Subcutaneous adipose tissue (tissue), 4 donors: ENCODE measurements at places on chromosomes 1 and 21. TPM values are rescaled to one million over a fixed set of nuclear protein-coding genes. Genes with fewer than 3 reads are reported as not detected.

IFNAR2 gene
- total RNA-seq = 13.2 TPM

OPTC gene
- total RNA-seq = not detected

DSTYK gene
- total RNA-seq = 11.2 TPM

BLACAT1 gene
- total RNA-seq = not detected

SPRR2G gene
- not detected for total RNA-seq

YTHDF2 gene
- 49.8 TPM for total RNA-seq

CADM3 gene
- 19.7 TPM for total RNA-seq

KRTAP10-4 gene
- total RNA-seq = not detected

PGM1 gene
- total RNA-seq = 148 TPM

DNASE2B gene
- 1.3 TPM for total RNA-seq

ACTN2 gene
- total RNA-seq = 1.7 TPM

SAMSN1 gene
- 23.5 TPM for total RNA-seq

GPR89B gene
- total RNA-seq = 19.1 TPM

PYGO2 gene
- 23.9 TPM for total RNA-seq

CD5L gene
- total RNA-seq = not detected

DCDC2B gene
- total RNA-seq = not detected

KCNT2 gene
- 5.7 TPM for total RNA-seq

RSPO1 gene
- 9.9 TPM for total RNA-seq

TMEM52 gene
- total RNA-seq = 1.3 TPM

LCE1E gene
- total RNA-seq = not detected

PIAS3 gene
- total RNA-seq = 16.4 TPM

PDXK gene
- 261 TPM for total RNA-seq

TLCD4 gene
- total RNA-seq = 26.9 TPM

PROK1 gene
- total RNA-seq = not detected

FAM89A gene
- 139 TPM for total RNA-seq

ZYG11A gene
- not detected for total RNA-seq

LCE3C gene
- not detected for total RNA-seq

ZNF593OS gene
- total RNA-seq = not detected

ATG4C gene
- total RNA-seq = 19.2 TPM

FAM151A gene
- total RNA-seq = not detected

SCYL3 gene
- 15.2 TPM for total RNA-seq

TCHH gene
- 0.82 TPM for total RNA-seq

CELA2A gene
- not detected for total RNA-seq
